ENCODE measurements at places on chromosomes 5 and 9.
A peak's percentile ranks its signal among the peaks of the same experiment; 100 is the strongest.

- no peak for DNase-seq
Measured at GRCh38 chr9:78424299-78424698, 127.4 kb downstream of the PSAT1 start.

- no peak for DNase-seq
Measured at GRCh38 chr9:128408963-128409431, 11.7 kb upstream of the CERCAM start.

DNA sequence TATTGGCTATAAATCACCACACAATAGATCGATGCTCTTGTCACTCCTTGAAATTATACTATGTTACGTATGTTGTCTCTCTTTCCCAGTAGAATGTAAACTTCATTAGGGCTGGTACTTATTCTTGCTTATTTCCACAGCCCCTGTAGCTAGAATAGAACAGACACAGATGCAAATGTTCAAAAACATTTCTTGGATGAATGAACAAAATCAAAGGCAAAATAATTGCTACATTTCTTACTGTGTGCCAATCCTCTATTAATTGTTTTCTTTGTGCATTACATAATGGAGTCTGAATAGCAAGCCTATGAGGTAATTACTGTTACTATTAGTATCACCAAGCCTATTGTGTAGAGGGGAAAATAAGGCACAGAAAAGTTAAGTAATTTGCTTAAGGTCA lies 725 bp upstream of the OR13C2 start:
- DNase-seq, result no peak

DNA sequence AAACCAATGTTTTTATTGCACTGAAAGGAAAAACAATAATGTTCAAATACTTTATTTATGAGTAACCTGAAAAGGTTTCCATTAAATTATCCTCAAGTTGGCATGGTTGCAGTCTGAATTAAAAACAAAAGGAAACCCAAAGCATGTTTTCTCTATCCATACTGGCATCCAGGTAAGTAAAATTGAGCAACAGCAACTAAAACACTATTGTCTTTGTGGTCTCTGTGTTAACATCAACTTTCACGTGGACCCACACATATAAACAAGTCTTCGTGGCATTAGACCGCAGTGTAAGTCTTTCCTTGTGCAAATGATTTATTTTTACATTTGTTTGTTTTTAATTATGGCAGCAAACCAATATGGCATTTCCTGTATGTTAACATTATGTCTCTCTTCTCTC lies 757.6 kb downstream of the SEMA5A start:
- DNase-seq, result no peak

DNA sequence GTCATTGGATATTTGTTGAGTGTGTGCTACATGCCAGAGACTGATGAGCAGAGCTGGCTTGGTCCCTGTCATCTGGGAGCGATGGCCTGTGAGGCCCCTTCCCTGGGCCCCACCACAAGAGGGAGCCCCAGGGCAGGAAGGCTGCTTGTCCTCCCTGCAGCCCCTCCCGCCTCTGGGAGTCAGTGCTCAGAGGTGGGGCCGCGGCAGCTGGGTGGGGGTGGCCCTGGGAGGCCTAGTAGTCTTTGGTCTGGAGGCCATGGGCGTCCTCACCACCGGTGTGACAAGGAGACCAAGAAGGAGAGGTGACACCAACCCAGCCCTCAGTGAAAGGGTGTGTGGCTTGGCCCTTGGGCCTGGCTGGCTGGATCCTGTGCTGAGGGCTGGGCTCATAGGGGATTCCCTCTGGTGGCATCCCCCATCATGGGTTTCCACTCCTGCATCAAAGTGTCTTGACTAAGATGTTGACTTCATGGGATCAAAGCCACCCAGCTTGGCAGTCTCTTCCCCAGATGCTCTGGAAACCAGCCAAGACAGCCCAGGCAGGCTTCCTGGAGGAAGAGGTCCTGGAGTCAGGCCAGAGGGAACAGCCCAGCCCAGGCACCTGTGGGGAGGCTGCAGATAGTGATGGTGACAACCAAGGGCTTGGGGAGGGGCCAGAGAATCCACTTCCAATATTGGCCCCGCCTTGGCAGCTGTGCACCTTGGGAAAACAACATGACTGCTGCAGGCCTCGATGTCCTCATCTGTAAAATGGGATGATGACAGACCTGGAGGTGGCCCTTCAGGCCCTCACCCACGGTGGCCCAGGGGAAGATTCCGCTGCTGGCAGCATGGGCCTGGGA lies 166.7 kb downstream of the GAPVD1 start:
- peak; percentile 49 for DNase-seq

DNA sequence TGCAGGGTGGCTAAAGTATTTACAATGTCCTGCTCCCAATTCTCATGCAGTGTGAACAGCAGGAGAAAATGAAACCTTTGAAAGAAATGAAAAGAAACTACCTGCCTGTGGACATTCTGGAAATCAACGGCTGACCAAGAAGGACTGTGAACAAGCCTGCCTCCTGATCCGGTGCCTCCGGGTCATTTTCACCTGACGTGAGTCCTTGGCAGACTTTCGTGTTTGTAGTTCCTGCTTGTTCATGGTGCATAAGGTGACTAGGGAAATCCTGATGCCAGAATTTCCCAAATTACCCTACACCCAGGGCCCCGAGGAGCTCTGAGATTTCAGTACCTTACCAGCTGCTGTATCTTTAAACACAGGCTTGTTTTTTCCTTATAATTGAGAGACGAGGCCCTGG lies 317.5 kb downstream of the TLE1 start:
- DNase-seq, result no peak

DNA sequence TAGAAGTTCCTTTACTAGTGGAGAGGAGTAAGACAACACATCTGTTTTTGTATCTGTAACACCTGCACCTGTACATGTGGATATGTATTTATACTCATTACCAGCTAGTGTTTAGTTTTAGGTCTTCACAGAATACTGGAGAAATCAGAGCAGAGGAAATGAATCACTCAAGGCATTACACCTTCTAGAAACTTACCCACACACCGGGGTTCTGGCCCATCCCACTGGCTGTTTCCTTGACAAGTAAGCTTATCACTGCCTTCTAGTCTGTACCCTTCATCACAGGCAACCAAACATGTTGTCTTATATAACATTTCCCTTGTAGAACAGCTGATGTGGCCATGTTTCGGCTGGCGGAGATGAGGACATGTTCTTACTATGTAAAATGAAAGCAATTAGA lies 76.7 kb downstream of the SVEP1 start:
- DNase-seq, result no peak

GRCh38 chr5:75363111-75363510 lies 26.1 kb downstream of the HMGCR start:
- DNase-seq, result no peak

DNA sequence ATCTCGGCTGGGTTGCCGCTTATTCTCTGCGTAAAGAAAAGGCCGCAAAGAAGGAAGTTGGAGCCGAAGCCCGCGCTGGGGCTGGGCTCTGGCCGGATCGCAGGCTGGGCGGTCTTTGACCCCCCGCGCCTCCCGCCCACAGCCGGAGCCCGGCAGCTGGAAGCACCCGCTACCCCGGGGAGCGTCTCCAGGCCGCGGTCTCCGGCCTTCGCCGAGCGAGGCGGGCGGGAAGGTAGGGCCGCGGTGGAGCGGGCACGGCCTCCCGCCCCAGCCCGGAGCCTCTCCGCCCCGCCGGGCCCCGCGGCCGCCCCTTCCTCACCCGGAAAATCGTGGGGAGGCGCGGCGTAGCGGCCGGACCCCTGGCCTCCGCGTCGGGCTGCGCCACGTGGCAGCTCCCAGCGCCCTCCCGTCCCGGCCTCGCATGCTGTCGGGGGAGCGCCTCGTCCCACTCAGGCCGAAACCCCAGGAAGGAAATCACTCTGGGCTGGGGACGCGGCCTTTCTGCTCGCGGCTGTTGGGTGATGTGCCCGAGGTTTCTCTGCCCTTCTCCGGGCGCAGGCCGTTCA lies 12.0 kb downstream of the FOXD1 start:
- no peak for DNase-seq

DNA sequence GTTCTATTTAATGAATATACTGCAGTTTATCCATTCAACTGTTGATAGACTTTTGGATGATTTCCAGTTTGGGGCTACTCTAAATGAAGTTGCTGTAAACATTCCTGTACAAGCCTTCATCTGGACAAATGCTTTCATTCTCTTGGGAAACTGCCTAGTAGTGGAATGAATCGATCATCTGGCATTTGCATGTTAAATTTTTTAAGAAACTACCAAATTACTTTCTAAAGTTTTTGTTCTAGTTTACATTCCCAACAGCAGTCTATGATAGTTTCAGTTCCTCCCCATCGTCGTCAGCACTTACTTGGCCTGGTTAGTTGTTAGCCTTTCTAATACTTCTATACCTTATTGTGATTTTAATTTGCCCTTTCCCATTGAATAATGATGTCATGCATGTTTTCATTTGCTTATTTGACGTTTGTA lies 306.3 kb downstream of the FER start:
- no peak for DNase-seq

DNA sequence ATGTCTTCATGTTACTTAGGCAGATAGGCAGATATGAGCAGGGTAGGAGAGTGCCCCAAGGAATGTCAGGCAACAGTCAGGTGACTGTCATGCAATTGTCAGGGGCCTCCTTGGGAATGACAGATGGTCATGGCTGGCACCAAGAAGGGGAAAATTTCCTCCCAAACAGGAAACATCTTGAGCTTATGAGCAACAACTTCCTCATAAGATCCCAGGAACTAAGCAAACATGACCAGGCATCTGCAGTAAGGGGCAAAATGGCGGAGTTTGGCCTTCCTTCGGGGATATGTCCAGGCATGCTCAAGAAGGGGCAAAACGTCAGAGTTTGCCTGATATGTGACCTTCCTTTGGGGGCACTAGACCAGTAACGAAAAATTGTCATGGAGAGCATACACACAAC lies 591.8 kb downstream of the PDE4D start:
- DNase-seq, result no peak

GRCh38 chr5:15459200-15459599 lies 40.8 kb upstream of the FBXL7 start:
- DNase-seq, result no peak
